SJCRH30 (cell line): ENCODE measurements at places on chromosomes 3 and 15. TPM values are rescaled to one million over a fixed set of nuclear protein-coding genes. Genes with fewer than 3 reads are reported as not detected.
A peak's percentile ranks its signal among the peaks of the same experiment; 100 is the strongest.

Gene FAM174B
- total RNA-seq, result 8.3 and 10.9 TPM in 2 replicates

Gene SLC25A36
- 103 and 117 TPM in 2 replicates for total RNA-seq

Gene CP
- 0.08 TPM in 1 of 2 replicates, not detected in the other for total RNA-seq

Gene DUOXA2
- total RNA-seq, result not detected in 2 replicates

Gene MKRN3
- total RNA-seq, result 4.8 and 4.9 TPM in 2 replicates

Gene BFSP2
- total RNA-seq, result 0.41 TPM in 1 of 2 replicates, not detected in the other

Gene TTLL13
- not detected in 2 replicates for total RNA-seq

Gene C15orf62
- total RNA-seq, result 0.10 and 0.14 TPM in 2 replicates

Gene GRAMD1C
- 1.6 and 2.5 TPM in 2 replicates for total RNA-seq

Gene SLC12A8
- total RNA-seq, result 3.6 and 3.7 TPM in 2 replicates

Gene GOLGA8K
- total RNA-seq, result 0.18 and 0.26 TPM in 2 replicates

Gene LRRC31
- not detected in 2 replicates for total RNA-seq

Gene CLDN18
- not detected in 2 replicates for total RNA-seq

GRCh38 chr15:47411733-47412132 is 305.6 kb upstream of the SEMA6D start:
- no peak for DNase-seq

DNA sequence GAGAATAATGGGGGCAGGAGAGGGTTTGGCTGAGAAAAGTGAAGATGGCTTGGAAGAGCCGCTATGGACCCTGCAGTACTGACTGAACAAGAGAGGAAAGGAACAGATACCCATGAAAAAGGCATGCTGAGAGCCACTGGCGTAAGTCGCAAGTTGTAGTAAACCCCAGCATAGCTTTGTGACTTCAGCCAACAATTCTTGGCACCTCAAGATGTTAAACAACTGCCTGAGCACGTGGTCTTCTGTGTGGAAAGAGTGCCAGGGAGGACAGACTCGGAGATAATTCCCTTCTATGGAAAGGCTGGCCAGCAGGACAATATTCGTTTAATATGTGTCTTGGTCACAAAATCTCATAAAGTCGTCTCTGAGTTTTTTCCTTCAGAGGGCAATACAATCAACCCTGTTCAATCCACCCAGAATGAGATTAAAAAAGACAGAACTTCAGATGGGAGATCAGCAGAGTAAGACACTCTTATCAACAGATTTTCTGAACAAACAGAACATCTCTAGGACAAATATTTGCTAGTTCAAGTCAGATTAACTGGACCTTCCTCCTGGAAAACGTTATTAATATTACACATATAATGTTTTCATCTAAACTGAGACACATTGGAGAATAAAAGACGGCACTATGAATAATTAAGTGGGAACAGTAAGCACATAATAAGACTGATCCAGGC is 49.2 kb downstream of the NEK10 start:
- DNase-seq, result no peak

GRCh38 chr3:194462936-194463335 is 23.9 kb downstream of the ATP13A3 start:
- DNase-seq, result no peak

GRCh38 chr15:66075947-66076346 is 177.6 kb downstream of the MEGF11 start:
- no peak for DNase-seq

DNA sequence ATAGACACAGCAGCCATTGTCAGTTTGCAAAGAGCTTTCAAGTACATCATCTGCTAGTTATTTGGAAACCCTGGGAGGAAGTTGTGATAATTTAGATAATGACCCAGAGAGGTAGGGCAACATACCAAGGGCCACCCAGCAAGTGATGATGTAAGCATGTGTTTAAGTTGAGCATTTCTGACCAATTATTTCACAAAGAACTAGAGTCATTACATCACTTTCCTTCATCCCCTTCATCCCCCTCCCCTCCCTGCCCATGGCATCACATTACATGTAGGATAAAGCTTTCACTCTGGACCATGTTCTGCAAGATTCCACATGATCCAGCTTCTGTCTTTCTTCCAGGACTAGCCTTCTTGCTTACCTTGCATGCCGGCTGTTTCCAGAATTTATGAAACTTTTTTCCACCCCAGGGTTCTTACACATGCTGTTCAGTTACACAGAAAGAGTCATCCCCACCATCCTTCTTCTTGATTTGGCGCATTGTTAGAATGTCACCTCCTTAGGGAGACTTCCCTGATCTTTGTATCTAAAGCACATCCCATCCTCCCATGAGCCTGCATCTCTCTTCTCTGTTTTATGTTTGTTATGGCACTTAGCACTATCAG is 71.3 kb downstream of the PTPRG start:
- no peak for DNase-seq

DNA sequence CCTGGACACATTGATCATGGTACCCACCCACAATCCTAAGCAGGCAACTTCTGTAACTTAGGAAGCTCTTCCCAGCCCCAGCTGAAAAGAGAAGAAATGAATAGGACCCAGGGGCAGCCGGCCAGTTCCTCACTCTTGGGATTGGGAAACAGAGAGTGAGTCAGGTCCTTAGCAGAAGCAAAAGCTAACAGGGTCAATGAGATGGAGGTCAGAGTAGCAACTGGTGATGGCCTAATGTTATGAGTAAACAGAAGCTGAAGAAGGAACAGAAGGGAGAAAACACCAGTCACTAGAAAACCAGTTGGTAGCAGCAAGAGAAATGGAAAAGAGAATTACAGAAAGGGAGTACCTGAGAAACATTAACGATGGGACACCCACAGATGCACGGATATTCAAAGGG is 20.0 kb downstream of the RIOX2 start:
- DNase-seq, result no peak

GRCh38 chr15:69217381-69217780 is 56.9 kb downstream of the GLCE start:
- DNase-seq, result no peak

- DNase-seq, result no peak
Observed at GRCh38 chr15:81296673-81297072, 27.3 kb downstream of the STARD5 start.

DNA sequence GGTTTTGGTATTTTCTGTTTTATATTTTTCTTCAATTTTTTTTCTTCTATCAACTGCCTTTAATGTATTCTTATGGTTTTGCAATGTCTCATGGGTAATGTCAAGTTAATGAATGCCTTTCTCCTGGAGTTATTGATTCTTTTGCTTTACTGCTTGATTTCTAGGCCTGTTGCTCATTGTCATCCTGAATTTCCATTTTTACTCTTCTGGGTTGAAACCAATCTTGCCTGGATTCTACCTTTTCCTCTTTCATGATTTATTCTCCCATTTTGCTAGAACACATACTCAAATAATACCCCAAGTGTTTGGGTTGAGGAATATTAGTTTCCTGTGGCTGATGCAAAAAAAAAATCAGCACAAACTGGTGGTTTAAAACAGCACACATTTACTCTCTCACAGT is 315.2 kb upstream of the PDZRN3 start:
- no peak for DNase-seq

DNA sequence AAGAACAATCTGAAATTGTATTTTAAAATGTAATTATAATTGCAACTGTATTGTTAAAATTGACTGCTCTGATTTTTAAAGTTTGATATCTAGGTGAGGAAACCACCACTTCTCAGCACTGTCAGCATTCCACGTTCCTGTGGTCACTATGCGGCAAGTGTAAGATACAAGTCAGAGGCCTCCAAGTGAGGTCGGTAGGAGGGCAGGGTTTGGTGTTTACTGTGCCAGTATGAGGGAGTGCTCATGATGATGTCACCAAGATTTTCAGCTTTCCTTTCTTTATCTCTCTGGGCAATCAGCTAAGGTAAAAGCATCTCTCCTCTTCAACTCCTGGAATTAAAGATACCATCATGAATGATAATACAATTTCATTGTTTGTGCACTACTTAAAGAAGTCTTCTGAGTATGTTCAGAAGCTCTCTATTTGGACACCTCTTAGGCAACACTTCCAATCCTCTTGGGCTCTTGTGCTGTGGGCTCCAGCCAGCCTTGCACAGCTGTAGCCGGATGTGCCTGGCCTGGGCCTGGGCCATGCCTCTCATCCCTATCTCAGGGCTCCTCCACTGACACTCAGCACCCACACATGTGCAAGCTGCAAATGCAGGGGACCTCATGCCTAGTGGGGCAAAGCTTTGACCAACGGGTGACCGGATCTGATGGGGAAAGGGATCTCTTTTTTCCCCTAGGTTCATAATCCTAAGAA is 42.9 kb downstream of the CCR3 start:
- DNase-seq, result no peak

GRCh38 chr3:184189421-184189820 is 3.4 kb downstream of the ABCF3 start:
- DNase-seq, result no peak

DNA sequence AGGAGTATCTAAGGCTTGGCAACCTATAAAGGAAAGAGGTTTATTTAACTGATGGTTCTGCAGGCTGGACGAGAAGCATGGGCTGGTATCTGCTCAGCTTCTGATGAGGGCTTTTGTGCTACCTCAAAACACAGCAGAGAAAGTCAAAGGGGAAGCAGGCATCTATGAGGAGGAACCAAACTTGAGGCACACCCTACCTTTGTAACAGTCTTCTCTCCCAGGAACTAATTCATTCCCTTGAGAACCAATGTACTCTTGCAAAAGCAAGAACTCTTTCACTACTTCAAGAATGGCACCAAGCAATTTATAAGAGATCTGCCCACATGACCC is 109.0 kb downstream of the CGGBP1 start:
- DNase-seq, result no peak

DNA sequence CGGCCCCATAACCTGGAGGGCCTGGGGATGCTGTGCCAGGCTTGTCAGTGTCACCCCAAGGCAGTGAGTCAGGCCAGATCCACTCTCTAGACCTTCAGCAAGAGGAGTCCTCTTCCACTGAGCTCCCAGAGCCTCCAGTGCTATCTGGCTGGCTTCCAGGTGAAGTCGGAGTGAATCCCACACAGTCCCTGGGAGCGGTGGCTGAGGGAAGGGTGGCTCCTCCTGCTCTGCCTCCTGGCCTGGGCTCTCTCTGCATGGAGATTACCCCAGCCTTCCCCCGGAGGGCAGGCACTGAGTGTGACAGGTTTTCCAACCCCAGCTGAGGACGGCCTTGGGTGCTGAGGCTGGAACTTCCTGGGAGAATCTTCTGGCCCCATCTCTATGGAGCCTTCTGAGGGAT is 82.7 kb downstream of the EPHB1 start:
- peak; percentile 21 for DNase-seq

- no peak for DNase-seq
Observed at GRCh38 chr15:36434177-36434576, 145.2 kb upstream of the CDIN1 start.

DNA sequence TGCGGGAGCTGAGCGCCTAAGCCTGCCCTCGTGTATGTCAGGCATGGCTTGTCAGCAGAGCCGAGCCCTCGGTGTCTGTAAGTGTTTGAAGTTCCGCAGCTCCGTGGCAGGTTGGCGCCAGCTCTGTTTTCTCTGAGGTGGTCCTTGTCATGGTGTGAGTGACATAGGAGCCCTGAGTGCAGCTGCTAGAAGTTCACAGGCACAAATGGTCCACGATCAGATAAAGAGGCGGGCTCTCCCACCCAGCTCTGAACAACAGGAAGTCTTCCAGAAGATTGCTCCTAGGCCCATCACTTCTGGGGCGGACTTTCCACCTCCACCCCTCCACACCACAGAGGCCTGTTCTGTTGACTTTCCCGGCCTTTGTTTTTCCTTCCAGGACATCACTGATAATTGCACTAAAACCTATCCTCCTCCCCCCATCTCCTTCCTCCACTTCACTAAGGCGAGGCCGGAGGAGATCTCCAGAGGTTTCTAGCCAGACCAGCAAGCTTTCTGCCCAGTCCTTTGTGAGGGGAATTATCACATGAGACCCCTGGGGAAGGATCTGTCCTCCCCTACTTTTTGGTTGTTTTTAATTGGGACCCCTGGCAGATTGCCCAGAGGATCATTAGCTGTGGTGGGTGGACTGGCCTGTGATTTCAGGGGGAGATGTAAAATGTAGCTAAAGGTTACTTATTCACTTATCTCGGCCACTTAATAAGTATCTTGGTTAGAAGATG is 19.9 kb downstream of the ITPR1 start:
- DNase-seq, result peak; percentile 96

DNA sequence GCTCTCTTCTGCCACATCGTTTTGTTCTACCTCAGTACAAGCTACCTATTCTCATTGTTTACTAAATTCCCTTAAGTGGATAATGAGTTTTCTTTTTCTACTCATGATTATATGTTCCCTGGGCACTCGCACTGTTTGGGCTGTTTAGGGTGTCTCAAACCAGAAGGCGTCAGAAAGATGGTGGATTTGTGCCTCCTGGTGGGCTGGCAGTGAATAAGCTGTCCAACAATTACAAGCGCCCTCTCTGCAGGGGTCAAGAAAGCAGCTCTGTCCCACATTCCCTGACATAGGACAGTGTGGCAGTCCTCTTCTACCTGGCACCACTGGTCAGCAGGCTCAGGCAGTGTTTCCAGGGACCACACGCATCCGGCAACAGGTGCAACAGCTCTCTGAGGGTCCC is 173.4 kb upstream of the PPP2R3A start:
- no peak for DNase-seq

DNA sequence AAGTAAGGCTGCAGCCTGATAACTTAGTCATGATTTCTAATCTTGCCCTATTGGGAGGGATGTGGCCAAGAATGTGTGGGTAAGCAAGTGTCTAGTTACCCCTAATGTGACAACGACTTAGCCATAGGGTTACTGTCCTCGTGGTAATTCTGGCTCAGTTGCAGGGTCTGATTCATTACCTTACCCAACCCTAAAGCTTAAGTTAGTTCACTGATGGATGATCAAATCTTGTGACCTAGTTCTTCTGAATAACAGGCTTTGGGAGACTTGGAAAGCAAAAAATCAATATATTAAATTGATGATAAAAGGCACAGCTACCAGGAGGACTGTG is 1.6 kb upstream of the INTS14 start:
- no peak for DNase-seq

DNA sequence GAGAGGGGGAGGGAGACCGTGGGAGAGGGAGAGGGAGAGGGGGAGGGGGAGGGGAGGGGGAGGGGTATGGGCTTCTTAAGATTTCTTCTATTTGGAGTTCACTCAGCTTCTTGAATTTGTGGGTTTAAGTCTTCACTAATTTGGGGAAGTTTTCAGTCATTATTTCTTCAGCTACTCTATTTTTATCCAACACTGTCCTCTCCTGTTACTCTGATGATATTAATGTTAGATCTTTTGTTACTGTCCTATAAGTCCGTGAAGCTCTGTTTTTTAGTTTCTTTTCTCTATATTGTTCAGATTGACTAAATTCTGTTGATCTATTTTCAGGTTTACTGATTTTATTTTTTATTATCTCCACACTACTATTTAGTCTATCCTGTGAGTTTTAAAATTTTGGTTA is 351.5 kb upstream of the TPM1 start:
- DNase-seq, result no peak

- DNase-seq, result no peak
Observed at GRCh38 chr15:51356983-51357382, 15.5 kb downstream of the GLDN start.

- DNase-seq, result no peak
Observed at GRCh38 chr3:158430448-158430847, 140.5 kb upstream of the MLF1 start.
